ENCODE measurements at places on chromosomes 3 and 15. TPM values are rescaled to one million over a fixed set of nuclear protein-coding genes. Genes with fewer than 3 reads are reported as not detected.
A peak's percentile ranks its signal among the peaks of the same experiment; 100 is the strongest.

DNA sequence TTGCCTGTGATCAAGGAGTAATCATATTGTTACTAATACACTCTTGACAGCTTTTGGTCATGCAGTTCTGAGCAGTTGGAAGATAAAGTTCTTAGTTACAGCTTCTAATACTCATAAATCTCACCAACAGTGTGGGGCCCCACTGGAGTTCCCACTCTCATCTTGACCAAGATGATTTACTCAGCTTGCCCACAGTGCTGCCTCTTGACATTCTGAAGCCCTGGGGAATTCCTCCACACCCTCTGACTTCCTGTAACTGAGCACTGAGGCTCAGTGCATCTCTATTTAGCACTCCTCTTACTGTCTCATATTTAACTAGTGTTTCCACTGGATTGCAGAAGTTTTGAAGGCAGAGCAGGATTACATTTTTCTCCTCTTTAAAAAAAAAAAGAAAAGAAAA is 1.9 kb upstream of the ARL6IP5 start:
- no peaks in the 10 kb centered on the region for H3K36me3 ChIP-seq
- no peak for DNase-seq
- no peak overlapping the region for H3K4me3 ChIP-seq
- H3K4me1 ChIP-seq, result peaks cover 74% of the 10 kb centered on the region
- no peak overlapping the region for H3K27ac ChIP-seq
- H3K27me3 ChIP-seq, result no peaks in the 10 kb centered on the region

GRCh38 chr3:113117511-113118234 is 93.7 kb upstream of the BOC start:
- peak overlapping the region; percentile 34 for H3K27ac ChIP-seq
- peaks cover 7% of the 10 kb centered on the region for H3K4me1 ChIP-seq
- H3K4me3 ChIP-seq, result no peak overlapping the region

- H3K4me3 ChIP-seq, result no peak overlapping the region
- no peaks in the 10 kb centered on the region for H3K27me3 ChIP-seq
- peak overlapping the region; percentile 48 for H3K27ac ChIP-seq
- H3K36me3 ChIP-seq, result no peaks in the 10 kb centered on the region
Measured at GRCh38 chr15:63490345-63491034, 13.9 kb upstream of the USP3 start.

- no peaks in the 10 kb centered on the region for H3K27me3 ChIP-seq
- H3K36me3 ChIP-seq, result no peaks in the 10 kb centered on the region
- H3K27ac ChIP-seq, result no peak overlapping the region
- H3K4me1 ChIP-seq, result no peaks in the 10 kb centered on the region
- H3K4me3 ChIP-seq, result no peak overlapping the region
Measured at GRCh38 chr3:31157893-31158620, 263.6 kb upstream of the GADL1 start.

DNA sequence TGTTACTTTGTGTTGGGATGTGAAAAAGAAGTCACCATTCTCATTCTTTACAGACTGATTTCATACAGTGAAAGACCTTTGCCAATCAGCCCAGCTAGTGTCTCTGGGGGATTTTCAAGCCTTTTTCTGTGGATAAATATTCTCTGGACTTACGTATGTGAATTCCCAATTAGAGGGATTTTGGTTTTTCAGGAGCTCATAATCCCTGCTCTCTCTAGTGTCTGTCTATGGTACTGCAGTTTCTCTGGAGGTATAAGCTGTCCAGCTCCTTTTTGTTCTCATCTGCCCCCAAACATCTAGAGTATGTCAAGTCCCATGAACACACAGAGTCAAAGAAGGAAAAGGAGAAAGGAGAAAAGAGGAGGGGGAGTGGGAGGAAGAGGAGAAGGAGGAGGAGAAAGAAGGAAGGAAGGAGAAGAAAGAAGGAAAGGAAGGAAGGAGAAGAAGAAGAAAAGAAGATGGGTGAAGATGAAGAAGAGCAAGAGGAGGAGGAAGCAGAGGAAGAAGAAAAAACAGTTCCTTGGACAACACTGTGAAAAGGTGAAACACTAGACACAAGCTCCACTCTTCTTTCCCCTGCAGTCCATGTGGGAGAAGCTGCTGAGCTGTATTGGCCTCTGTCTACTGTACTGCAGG is 218.6 kb downstream of the GREM1 start:
- no peak for DNase-seq
- H3K4me1 ChIP-seq, result no peaks in the 10 kb centered on the region
- H3K27me3 ChIP-seq, result no peaks in the 10 kb centered on the region
- H3K36me3 ChIP-seq, result no peaks in the 10 kb centered on the region

GRCh38 chr3:190883973-190884832 is 21.7 kb upstream of the GMNC start:
- no peak overlapping the region for H3K4me3 ChIP-seq
- H3K4me1 ChIP-seq, result no peaks in the 10 kb centered on the region
- no peak overlapping the region for H3K27ac ChIP-seq
- H3K36me3 ChIP-seq, result no peaks in the 10 kb centered on the region
- H3K27me3 ChIP-seq, result no peaks in the 10 kb centered on the region

GRCh38 chr15:49645941-49646340 is 25.1 kb downstream of the DTWD1 start:
- peaks cover 20% of the 10 kb centered on the region for H3K4me1 ChIP-seq
- no peak for DNase-seq
- H3K27me3 ChIP-seq, result no peaks in the 10 kb centered on the region
- no peak overlapping the region for H3K27ac ChIP-seq
- no peak overlapping the region for H3K4me3 ChIP-seq
- no peaks in the 10 kb centered on the region for H3K36me3 ChIP-seq

GRCh38 chr15:63446255-63446654 is 58.1 kb upstream of the USP3 start:
- DNase-seq, result no peak
- H3K27ac ChIP-seq, result no peak overlapping the region
- H3K27me3 ChIP-seq, result no peaks in the 10 kb centered on the region
- no peak overlapping the region for H3K4me3 ChIP-seq

- no peak for DNase-seq
- no peak overlapping the region for H3K27ac ChIP-seq
Measured at GRCh38 chr3:45803252-45803935, 7.1 kb upstream of the SLC6A20 start.

- no peaks in the 10 kb centered on the region for H3K27me3 ChIP-seq
- no peak overlapping the region for H3K4me3 ChIP-seq
- DNase-seq, result no peak
- H3K36me3 ChIP-seq, result no peaks in the 10 kb centered on the region
Measured at GRCh38 chr3:79845546-79845945, 77.7 kb upstream of the ROBO1 start.

- no peak for DNase-seq
- H3K36me3 ChIP-seq, result no peaks in the 10 kb centered on the region
- no peak overlapping the region for H3K4me3 ChIP-seq
- H3K27me3 ChIP-seq, result no peaks in the 10 kb centered on the region
Measured at GRCh38 chr3:71120012-71120411, 463.5 kb downstream of the FOXP1 start.

The RARRES1 gene
- total RNA-seq, result 291 TPM

The ITIH3 gene
- 2.1 TPM for total RNA-seq

The CAMKV gene
- not detected for total RNA-seq

The SPATA12 gene
- total RNA-seq, result not detected

The SNTN gene
- not detected for total RNA-seq

The RUVBL1 gene
- 31.0 TPM for total RNA-seq

The CLSTN2 gene
- total RNA-seq, result 28.3 TPM

The AP3S2 gene
- total RNA-seq, result 65.9 TPM

The LYZL4 gene
- not detected for total RNA-seq

The HRH1 gene
- 3.5 TPM for total RNA-seq

Measured in right atrium auricular region (tissue), 2 donors.